ENCODE measurements at places on chromosomes 12 and 14.

DNA sequence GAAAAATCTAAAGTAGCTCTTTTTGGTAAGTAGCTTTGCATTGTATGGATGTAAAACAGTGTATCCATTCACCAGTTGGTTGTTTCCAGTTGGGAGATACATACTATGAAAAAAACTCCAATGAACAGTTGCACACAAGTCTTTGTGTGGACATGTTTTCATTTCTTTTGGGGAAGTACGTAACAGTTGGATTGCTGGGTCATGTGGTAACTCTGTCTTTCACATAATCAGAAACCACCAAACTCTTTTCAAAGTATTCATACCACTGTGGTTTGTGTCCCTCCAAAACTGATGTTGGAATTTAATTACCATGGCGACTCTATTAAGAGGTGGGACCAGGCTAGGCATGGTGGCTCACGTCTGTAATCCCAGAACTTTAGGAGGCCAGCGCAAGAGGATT lies 58.9 kb upstream of the RESF1 start:
- DNase-seq = no peak

GRCh38 chr14:54497224-54497623 lies 8.4 kb upstream of the GMFB start:
- DNase-seq = no peak

GRCh38 chr12:45259675-45260074 lies 43.8 kb downstream of the ANO6 start:
- DNase-seq = no peak

DNA sequence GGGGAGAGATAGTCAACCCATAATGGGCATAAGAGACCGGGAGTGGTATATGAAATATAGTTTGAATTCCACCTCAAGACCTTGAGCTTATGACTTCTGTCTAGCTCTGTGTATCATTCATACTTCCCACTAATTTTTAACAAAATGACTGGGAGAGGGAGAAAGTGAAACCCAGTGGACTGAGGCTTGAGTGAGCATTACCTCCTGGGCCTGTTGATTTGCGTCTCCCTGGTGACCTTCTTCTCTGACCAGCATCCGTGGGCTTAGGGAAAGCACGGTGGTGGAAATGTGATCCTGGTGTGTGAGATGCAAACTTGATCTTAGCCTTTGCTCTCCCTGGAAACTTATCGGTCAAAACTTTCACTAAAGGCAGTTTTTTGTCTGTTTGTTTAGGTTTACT lies 207.9 kb upstream of the BCL2L14 start:
- no peak for DNase-seq

GRCh38 chr12:53290661-53291060 lies 4.7 kb upstream of the PFDN5 start:
- no peak for DNase-seq
